ENCODE measurements at places on chromosomes 3 and 15.

DNA sequence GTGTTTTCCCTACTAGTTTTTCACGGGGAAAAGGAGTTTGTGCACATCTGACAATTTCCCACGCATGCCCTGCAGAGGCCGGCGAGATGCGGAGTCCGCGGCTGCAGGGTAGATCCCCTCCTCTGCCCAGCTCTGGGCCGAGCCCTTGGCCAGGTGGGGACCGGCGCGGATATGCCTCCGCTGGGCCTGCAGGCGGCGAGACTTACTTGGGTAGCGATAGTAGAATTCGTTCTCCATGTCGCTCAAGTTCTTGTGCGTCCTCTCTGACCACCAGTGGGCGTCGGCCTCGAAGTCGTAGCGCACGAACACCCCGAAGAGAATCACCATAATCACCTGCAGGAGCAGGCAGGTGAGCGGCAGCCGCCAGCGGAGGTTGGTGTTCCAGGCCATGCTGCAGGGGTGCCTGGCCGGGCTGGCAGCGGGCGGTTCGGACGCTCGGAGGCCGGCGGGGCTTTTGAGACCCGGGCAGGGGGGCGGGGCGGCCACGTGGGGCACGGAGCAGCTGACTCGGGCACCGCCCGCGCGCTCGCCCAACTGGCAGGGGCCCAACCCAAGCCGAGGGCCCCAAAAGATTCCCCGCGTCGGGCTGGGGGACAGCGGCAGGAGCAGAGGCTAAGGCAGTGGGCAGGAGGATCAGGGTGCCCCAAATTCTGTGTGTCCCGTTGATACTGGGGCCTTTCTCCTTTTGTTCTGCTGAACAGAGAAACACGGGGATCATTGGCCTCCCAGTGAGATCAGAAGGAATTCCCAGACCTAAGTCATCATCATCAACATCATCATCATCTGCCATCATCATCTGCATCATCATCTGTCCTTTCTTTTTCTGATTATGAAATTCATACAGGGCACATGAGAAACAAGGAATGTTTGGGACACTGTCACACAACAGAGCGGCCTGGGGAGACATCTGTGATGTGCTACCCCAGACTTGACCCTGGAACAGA lies at the start of gene RHCG:
RHCG (minus strand) TSS at position 429 of the 944 bp plus-strand sequence; CDS start at position 390, 39 bp downstream.
- DNase-seq: peak; percentile 40

DNA sequence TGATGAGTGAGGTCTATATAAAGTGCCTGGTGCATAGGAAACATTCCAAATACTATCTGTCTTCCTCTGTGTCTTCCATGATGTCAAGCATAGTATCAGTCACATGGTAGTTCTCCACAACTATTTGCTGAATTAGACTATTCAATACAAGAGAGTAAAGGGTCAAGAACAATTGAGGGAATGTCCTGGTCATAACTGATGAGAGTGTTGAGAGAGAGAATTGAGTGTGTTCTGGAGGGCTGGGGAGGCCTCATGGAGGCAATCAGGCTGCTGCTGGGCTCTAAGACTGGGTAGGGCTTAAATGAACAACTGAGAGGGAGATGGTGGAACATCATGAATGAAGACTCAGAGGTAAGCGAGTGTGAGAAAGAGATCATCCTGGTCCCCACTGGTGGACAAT lies 433.7 kb upstream of the ONECUT1 start:
- DNase-seq: no peak

DNA sequence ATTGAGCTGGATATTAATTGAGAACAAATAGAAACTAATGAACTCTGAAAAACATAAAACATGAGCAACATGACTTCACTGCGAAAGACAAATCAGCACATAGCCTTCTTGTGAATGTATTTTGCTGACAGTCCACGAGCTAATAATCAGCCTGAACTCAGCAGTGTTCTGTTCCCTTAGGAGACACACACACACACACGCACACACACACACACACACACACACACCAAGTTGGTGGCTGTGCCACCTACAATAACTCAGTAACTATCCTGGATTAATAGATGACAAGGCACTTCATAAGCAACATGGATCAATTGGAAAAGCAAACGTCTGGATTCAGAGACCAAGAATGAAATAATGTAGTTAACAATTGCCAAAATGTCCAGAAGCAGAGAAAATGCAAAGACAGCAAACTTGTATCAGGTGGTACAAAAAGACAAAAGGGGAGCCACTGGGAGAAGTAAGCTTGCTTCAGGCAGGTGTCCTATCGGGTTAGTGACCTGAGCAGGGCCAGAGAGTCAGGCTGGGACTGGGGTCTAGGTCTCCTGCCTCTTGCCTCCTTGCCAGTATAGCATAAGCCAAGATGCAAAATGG lies 20.5 kb upstream of the UBE2Q2 start:
- DNase-seq: no peak

GRCh38 chr15:39434751-39435238 lies 146.1 kb upstream of the THBS1 start:
- DNase-seq: no peak
